ENCODE measurements at places on chromosomes 6 and 20.
A peak's percentile ranks its signal among the peaks of the same experiment; 100 is the strongest.

- DNase-seq: no peak
Measured at GRCh38 chr6:16058929-16059345, 69.9 kb upstream of the MYLIP start.

DNA sequence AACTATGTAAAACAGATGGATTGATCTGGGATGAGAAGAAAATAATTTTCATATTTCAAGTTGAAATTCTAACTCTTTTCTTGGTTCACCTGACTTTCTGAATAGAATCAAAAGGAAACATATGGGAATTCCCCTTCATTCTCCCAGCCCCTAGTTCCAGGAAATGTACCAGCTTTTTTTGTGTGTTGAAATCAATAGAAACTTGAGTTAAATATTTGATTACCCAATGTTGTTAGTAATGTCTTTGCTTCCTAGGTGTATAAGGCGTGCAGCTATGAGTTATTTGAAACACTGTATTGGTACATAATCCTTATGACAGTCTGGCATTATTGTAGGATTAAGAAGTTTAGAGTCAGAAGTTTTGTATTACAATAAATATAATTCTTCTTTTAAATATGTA lies 21.5 kb downstream of the VNN2 start:
- no peak for DNase-seq

DNA sequence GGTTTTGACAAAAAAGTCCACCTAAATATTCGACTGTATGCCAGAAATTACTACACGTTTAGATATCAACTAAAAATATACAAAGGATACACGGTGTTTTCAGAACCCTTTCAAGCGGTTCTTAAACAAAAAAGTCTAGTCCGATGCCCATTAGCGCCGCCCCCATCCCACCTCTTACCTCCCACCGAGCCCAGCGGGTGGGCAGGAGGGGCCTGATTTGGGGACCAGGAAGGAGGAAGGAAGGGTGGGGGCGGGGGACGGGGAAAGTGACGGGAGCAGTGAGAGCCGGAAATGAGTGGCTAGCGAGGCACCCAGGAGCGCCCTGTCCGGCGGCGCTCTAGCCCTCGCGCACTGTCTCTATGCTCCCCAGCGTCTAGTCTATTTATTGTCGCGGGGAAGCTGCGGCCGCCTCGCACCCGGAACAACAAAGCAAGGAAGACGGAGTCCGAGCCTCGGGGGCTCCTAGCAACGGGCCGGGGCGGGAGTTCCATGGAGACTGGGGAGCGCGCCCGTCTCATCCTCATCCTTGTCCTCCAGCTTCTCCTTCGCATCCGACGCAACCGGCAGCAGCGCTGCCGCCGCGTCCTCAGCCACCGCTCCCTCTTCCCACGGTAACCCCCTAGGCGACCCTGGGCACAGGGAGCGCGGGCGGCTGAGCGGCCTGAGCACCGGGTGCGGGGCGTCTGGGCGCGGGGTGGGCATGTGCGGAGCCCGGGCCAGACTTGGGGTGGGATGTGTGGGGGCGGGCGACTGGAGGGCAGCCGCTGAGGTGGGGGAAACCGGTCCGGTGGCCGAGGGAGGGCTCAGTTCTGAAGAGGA lies at the start of gene TBPL1:
TSS of gene TBPL1 (plus strand) at position 410 of the 819 bp plus-strand sequence. CDS start 26,902 bp downstream, outside the sequence.
- peak; percentile 92 for DNase-seq

GRCh38 chr6:21519642-21520041 lies 73.9 kb upstream of the SOX4 start:
- DNase-seq: no peak

DNA sequence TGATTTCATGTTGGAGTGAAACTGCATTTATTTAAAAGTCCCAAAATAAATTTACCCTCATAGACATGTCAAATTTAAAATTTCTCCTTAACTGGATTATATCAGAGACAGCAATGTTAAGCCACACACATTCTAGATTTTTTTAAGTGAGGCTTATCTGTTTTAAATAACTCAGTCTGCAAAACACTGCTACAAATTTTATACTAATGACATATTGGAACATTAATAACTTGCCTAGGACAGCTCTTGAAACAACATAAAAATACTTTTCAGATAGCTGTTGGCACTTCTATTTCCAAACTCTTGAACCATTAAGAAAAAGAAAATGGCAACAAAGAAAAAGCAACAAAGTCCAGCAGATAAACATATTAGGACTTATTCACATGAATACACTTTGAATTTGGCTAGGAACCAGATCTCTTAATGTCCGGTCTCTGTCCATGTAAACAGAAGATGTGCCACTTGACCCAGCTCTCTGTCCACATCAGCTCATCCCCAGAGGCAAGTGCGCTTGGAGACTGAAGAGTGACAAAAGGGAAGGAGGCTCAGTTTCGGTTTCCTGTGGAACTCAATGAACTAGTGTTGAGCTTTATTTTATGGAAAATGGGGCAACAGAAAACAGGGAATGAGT lies 219.3 kb upstream of the THBS2 start:
- no peak for DNase-seq

All from iPS-NIHi11 (cell line).